ENCODE measurements at places on chromosomes 13 and 19. TPM values are rescaled to one million over a fixed set of nuclear protein-coding genes. Genes with fewer than 3 reads are reported as not detected.

DNA sequence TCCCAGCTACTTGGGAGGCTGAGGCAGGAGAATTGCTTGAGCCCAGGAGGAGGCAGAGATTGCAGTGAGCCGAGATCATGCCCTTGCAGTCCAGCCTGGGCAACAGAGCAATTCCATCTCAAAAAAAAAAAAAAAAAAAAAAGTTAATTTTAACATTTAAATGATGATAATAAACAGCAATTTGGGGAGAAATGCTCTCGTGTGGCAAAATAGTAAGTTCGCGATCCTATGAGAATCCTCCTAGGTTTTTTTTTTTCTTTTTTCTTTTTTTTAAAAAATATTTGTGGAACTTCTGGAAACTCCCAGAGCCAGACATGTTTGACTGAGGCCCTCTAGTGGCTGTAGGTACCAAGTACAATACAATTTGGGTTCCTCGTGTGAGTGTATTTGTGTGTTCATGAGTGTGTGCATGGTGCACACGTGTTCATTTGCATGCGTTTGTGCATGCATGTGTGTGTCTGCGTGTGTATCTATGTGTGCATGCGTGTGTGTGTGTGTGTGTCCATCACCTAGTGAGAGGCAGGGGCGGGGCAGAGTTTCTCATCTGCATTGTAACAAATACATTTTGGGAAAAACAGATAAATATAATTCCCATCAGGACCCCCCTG lies 31.2 kb downstream of the TMPRSS9 start:
- peak; percentile 38 for DNase-seq

- DNase-seq, result no peak
Observed at GRCh38 chr13:73220966-73221720, 162.3 kb downstream of the KLF5 start.

DNA sequence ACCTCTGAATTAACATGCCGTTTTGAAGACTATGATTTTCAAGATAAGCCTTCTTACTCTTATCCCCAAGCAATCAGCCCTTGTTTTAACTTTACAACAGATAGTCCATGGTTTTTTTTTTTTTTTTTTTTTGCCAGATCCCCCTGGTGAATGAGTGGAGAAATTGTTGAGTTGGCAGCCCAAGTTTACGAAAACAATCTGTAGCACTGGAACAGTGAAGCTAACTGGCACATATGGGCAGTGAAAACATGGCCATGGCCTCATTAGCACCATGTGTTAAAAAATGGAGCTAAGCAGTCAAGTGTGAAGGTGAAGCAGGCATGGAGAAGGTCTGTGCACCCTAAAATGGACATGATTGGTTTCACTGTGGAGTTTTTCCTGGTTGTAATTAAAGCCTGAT lies 812.1 kb upstream of the MIR17HG start:
- no peak for DNase-seq

GRCh38 chr19:56839652-56840450 lies 675 bp downstream of the PEG3 start:
- no peak for DNase-seq

DNA sequence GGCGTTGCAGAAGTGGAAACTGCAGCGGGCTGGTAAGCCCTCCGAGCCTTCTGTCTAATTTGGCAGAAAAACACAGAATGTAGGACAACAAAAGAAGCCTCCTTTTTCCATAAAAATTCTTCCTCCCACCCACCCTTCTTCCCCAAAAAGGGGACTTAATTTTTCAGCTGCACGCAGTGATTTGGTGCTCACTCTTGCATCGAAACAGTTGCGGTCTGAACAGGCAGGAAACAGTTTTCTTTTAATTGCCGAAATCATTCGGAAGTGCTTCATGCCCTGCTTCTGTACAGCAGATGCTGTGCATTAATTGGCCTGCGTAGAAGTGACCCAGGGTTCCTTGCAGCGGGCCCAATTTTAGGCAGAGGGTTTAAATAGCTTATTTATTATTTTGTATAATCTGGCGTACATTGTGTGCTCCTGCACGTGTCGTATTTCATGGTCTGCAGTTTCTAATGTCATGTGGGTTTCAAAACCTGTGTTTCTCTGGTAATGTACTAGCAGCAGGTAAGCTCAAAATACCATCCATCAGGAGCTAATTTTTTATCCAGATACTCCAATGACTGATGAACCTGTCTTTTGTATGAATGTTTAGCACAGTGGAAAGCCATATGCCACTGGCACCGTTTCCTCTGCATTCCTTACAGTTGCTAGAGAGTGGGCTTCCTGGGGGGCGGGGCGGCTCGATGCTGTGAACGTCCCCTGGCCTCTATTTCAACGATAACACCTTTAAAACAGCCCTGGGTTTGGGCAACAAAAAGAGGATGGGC lies 66.6 kb downstream of the GGACT start:
- no peak for DNase-seq

DNA sequence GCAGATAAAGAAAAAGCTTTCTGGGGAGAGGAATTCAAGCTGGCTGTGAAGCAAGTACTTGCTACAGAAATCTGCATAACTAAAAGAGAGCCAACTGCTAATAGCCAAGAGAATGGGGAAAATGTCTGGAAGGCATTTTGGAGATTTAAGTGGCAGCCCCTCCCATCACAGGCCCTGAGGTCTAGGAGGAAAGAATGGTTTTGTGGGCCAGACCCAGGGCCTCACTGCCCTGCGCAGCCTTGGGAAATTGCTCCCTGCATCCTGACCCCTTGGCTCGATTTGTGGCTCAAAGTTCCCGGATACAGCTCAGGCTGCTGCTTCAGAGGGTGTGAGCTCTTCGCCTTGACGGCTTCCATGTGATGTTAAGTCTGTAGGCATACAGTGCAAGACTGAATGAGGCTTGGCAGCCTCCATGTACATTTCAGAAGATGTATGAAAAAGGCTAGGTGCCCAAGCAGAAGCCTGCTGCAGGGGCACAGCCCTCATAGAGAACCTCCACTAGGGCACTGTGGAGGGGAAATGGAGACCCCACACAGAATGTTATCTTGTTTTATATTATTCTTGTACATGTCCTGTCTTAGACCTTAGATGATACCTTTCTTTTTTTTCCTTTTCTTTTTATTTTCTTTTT lies 34.4 kb downstream of the MZT1 start:
- DNase-seq, result no peak

- DNase-seq, result no peak
Observed at GRCh38 chr13:64083811-64084210, 2668.2 kb upstream of the PCDH20 start.

- DNase-seq, result no peak
Observed at GRCh38 chr19:29671393-29672160, 6.3 kb downstream of the PLEKHF1 start.

DNA sequence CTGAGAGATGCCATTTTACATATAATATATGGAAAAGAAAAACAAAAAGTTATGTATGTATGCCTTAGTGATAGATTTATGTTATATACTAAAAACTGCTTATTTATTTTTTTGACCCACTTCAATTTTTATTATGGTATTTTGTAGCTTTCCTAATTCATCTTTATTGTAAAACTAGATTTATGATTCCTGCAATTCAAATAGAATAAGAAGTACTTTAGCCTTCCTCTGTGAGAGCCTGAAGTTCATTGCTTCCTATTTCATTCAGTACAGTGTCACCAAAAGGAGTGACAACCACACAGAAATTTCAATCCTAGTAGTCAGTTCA lies 158.1 kb downstream of the RGCC start:
- DNase-seq, result no peak

DNA sequence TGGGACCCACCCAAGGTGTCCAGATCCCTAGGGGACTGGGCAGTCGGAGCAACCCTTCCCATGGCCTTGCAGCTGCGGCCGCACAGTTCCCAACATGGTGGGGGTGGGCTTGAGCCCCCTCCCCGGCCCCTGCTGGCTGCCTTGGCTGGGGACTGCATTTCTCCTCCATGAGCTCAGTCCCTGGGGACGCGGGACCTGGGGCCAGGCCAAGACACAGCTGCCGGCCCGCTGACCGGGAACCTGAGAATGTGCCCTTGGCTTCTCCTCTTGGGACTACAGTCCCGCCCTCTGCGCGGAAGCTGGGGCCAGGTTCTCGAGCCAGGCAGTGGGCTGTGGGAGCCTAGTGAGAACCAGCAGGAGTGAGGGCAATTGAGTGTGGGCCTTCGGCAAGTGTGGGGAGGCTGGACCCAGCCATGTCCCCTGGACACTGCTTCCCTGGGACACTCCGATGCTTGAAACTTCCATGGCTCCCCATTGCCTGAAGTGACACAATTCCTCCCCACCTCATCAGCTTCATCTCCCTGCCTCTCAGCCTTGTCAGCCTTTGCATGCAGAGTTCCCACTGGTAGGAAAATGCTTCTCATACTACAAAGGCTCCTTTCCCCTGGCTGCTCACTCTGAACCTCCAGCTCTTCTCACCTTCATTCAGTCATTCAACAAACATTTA lies 13.1 kb upstream of the NOTCH3 start:
- DNase-seq, result no peak

DNA sequence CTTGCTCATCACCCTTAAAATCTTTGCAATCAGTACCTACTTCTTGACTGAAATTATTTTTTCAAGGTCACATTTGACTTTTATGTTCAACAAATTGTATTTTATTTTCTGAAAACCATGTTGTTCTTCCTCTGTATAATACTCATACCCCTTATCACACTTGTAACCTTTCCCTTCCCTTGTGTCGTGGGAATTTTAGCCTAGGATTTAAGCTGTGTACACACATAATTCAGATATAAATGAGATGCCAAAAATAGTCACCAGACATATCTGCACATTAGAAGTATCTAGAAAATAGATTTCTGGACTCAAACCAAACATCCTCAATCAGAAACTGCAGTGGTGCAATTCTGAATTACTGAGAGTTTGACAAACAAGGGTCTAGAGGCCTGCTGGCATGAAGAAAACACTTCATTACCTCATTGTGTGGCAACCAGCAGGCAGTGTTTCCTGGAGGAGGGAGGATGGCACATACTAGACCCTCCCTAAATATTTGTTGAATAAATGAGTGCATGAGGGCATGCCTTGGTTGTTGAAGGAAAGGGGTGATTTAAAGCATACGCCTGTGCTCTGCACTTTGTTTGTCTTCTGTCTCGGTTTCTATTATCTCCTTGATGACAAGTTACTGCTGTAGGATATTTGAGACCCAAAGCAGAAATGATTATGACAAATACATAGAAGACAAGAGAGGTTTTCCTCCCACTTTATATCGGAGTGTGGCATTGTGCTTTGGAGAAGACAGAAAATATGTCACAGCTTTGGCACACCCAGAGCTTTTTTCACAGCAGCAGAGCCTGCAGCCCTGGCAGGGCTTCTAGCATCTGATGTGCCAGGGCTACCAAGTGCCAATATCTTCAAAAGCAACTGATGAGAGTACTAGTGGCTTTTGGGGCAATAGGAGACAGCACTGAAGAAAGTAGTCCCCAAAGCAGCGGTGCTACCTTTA lies 881.1 kb downstream of the PCDH9 start:
- DNase-seq, result no peak

DNA sequence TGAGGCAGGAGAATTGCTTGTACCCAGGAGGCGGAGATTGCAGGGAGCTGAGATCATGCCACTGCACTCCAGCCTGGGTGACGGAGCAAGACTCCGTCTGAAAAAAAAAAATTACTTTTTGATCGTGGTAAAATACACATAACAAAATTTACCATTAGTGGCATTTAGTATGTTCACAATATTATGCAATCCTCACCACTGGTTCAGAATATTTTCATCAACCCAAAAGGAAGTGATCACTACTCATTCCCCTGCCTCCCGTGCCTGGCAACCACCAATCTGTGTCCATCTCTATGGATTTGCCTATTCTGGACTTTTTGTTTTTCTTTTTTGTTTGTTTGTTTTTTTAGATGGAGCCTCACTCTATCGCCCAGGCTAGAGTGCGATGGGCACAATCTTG lies 1.2 kb upstream of the PALM3 start:
- DNase-seq, result no peak

GRCh38 chr13:110239280-110240125 lies 67.5 kb downstream of the COL4A1 start:
- no peak for DNase-seq

DNA sequence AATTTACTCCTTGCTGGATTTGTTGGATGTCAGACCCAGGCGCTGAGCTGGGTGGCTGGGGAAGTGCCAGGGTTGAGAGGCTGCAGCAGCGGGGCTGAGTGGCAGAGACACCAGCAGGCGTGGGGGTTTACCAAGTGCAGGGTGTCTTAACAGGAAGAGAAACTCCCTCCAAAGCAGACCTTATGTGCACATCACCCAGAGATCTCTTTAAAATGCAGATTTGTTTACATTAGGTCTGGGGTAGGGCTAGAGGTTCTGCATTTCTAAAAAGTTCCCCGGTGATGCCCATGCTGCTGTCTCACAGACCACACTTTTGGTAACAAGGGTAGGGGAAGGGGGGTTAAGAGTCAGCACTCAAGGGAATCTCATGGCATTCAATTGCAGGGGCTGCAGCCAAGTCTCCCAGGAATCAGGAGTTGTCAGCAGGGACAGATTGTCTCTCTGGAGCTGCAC lies 80.7 kb upstream of the OLFM4 start:
- no peak for DNase-seq

DNA sequence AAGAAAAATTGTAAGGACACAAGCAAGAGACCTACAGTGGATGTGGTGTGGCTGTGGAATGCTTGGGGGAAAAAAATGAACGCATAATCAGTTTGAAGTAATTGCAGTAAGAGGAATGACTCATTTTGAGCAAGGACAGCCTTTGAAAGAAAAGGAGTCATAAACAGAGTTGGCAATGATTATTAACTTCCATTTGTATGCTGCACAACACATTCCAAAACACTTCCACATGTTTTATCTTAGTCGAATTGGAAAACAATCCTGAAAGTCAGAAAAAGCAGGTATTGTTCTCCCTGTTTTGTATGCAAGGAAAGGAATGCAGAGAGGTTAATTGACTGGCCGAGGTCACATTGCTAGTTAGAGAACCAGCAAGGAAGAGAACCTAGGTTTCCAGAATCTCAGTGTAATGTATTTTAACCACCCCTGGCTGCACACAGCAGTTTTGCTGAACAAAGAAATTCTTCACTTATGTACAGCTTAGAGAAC lies 630.0 kb upstream of the MIR17HG start:
- no peak for DNase-seq

DNA sequence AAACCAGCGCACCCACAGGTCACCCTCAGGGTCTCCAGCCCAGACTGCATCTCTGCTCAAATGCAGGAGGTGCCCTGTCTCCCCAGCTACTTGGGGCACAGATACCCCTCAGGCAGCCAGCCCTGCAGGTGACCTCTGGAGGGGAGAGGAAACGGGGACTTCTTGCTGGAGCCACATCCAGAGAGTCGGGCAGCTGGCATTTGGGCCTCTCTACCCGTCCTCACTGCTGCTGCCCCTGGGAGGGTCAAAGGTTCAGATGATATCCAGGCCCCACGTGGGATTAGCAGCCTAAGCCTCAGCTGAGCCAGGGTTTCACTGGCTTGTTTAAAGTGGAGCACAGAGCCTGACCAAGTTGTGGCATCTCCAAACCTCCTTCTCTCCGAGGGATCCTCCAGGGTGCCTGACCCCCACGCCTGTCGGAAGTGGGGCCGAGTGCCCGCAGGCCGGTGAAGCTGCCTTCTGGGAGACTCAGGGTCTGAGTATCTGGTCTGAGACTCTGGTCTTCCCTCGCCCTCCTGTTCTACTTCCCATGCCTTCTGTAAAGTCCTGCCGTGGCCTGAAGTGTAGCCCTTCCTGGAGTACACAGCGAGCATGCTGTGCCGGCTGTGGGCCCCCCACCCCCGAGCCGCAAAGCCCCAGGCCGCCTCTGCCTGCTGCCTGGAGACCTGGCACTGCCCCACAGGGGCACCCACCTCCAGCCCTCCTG lies 2.1 kb downstream of the RASA3 start:
- DNase-seq, result no peak

GRCh38 chr13:98676239-98676638 lies 76.2 kb downstream of the SLC15A1 start:
- DNase-seq, result no peak

GRCh38 chr13:46554951-46555350 lies 2.0 kb downstream of the LRCH1 start:
- DNase-seq, result no peak

GRCh38 chr13:23667750-23668149 lies 97.5 kb downstream of the TNFRSF19 start:
- DNase-seq, result no peak

The KLK2 gene
- not detected for total RNA-seq

The FPR1 gene
- total RNA-seq, result not detected

Measured in Panc1 (cell line).